ENCODE measurements at places on chromosomes 11 and 22.
A peak's percentile ranks its signal among the peaks of the same experiment; 100 is the strongest.

DNA sequence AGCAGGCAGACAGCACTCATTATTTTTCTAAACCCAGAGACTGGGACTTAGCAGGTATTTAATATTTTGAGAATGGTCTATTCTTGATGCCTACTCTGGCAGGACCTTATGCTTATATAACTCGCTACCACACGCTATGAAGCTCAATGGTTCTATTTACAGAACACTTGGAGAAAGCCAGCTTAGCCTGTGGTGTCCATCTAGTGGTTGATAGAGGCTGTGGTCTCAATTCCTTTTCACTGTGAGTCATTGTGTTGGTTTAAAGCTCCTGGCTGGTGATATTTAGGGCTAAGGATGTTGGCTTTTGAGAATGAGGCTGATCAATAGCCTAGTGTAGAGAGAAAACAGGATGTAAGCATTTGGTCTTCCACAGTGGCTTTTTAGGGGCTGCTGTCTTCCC is 206.4 kb downstream of the DBX1 start:
- no peak for DNase-seq

- no peak for DNase-seq
These were observed 3.7 kb downstream of the OMP start for GRCh38 chr11:77106321-77106720.

- DNase-seq, result no peak
These were observed 110.3 kb downstream of the ARHGAP20 start for GRCh38 chr11:110601936-110602335.

GRCh38 chr11:27909386-27909785 is 198.6 kb downstream of the KIF18A start:
- DNase-seq, result no peak

- no peak for DNase-seq
These were observed 10.5 kb downstream of the TOLLIP start for GRCh38 chr11:1298695-1299492.

DNA sequence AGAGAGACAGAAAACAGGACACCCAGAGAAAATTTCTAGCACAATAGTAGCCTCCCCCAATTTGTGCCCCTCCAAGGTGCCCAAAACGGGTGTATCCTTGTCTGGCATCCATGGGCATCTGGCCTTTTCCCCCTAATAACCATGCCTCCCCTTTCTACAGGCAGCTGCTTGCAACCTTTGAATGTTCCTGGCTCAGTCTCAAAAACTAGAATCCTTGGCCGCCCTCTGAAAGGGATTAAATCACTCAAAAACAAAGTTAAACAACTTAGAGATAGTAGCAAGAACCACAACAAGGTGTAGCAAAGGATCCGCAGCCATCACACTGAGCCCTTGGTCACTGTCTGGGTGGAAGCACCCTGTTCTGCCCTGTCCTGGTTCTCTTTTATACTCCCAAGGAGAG is 105.6 kb downstream of the MN1 start:
- DNase-seq, result no peak

- no peak for DNase-seq
These were observed 35.5 kb downstream of the BBOX1 start for GRCh38 chr11:27076121-27076589.

DNA sequence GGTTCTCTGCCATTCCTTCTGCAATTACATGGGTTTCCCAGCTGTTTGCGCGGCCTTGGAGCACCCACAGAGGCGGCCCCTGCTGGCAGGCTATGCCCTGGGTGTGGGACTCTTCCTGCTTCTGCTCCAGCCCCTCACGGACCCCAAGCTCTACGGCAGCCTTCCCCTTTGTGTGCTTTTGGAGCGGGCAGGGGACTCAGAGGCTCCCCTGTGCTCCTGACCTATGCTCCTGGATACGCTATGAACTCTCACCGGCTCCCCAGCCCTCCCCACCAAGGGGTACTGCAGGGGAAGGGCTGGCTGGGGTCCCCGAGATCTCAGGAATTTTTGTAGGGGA is 2.6 kb downstream of the RCE1 start:
- DNase-seq, result no peak

DNA sequence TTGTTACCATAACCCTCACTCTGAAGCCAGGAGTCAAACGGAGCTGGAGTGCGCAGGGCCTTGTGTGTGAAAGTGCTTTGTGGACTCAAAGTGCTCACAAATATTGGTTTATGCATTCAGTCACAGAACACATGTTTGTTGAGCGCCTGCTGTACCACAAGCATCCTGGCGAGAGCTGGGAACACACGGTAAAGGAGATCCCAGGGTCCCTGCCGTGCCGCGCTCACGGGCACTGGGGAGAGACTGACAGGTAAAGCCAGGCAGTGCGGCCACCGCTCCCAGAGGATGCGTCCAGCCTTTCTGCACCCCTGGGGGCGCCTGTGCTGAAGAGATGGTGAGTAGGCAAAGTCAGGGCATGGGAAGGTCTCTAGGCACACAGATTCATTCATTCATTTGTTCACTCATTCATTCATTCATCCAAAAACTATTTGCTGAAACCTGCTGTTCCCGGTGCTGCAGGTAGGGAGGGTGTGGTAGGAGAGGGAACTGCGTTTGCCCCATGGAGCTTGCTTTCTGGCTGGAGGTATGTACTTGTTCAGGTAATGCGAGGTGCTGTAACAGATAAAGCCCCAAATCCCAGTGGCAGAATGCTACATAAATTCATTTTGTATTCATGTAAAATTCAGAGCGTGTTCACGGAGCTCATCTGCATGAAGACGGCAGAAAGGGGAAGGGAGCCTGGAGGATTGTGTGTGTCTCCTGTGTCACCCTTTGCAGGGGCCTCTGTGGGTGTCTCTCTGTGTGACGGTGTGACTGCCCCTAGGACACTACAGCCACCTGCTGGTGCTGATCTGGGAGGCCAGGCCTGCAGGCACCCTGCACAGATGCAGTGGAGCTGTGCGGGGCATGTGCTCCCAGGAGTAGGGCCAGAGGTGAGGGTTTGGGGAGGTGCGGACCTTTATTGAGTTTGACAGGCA is 167.0 kb upstream of the B3GAT1 start:
- no peak for DNase-seq

DNA sequence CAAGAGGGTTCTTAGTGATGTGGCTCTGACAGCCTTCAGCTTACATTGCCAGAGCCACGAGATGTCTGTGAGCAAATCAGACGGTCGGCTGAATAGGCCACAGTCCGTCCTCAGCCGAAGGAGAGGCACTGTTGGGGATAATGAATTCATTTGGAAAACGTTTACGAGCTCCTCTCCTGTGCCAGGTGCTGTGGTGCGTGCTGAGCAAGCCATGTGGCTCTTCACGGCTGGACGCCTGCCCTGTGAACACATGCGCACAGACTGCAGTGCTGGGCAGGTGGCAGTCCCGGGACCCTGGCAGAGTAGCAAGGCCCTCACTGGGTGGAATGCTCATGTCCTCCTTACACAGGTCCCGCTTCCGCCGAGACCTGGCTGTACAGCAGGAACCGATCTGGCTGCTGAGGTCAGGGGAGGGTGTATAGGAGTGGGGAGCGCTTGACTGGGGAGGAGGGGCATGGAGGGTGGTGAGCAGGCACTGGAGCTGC is 6.8 kb downstream of the TBC1D22A start:
- DNase-seq, result no peak

DNA sequence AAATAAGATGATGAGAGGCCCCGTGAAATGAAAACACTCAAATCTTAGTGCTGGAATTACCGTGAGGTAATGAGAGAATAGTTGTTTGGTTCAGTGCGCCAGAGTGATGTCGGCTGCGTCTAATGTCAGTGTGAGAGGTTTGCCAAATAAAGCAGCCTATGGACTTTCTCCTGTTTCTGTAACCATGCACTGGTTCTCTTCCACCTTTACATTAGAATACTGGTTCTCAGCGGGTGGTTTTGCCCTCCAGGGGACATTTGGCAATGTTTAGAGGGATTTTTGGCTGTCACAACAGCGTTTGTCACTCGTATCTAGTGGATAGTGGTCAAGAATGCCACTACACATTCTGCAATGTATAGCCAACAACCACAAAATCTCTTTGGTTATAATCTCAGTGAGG is 1.1 kb downstream of the OOSP4B start:
- DNase-seq, result no peak

GRCh38 chr22:16387088-16387487 is 205.5 kb downstream of the CCT8L2 start:
- DNase-seq, result no peak

DNA sequence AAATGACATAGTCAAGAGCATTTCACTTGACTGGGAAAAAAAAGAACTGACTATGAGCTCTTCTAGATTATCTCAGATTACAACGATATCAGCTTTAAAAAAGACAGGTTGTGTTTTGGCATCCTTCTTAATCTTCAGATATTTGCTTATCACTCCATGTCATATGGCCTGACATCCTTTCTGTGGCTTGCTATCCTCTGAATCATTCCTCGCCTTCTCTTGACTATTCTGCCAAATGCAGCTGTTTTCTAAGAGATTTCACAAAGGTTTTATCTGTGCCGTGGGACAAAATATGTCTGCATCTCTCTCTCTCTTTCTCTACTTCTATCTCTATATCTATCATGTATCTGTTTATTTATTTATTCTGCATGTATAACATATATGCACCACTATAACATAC is 746.1 kb downstream of the CNTN5 start:
- DNase-seq, result no peak

DNA sequence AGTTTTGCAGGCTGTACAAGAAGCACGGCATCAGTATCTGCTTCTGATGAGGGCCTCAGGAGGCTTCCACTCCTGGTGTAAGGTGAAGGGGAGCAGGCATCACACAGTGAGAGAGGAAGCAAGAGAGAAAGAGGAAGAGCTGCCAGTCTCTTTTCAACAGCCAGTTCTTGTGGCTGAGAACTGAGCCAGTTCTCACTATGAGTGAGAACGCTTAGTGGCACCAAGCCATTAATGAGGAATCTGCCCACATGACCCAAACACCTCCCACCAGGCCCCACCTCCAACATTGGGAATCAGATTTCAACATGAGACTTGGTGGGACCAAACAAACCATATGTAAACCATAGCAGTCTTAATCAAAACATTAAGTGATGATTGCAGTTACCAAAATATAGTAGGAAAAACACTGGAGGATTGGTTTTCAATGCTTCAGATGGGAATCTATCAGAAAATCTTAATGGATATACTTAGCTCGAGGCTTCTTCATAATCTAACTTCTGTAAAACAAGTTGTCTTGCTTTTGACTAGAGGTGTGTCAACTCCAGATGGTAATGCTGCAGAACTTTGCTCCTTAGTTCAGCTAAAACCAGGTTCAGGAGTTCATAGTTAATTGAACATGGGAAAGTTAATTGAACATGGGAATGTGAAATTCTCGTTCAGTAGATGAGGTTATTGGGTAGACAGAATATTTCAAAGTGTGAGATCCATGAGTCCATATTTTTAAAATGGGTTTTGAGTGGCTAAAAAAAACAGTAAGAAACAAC is 12.2 kb downstream of the FAR1 start:
- DNase-seq, result no peak

DNA sequence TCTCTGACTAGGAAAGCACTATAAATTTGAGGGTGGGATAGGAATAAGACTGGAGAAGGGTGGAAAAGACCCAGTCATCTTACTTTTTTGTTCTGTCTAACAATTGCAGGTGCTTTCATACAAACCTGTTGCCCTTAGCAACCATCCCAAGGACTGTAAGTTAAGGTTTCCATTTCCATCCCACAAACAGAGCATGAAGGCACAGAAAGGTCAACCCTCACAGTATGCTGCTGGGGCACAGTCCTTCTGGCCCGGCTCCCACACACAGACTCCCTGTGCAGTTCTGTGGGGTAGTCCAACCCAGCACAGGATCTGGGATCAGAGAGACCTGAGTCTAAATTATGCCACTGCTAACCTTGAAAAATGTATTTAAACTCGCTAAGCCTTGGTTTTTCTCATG is 38.4 kb upstream of the ETS1 start:
- DNase-seq, result no peak

DNA sequence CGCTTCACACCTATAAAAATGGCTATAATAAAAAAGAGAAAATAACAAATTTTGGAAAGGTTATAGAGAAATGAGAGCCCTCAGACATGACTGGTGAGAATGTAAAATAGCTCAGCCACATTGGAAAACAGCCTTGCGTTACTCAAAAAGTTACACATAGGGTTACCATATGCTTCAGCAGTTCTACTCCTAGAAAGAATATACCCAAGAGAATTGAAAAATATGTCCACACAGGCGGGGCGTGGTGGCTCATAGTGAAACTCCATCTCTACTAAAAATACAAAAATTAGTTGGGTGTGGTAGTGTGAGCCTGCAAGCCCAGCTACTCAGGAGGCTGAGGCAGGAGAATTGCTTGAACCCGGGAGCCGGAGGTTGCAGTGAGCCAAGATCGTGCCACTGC is 7.6 kb upstream of the JHY start:
- no peak for DNase-seq

GRCh38 chr11:68528630-68529029 is 68.1 kb downstream of the PPP6R3 start:
- no peak for DNase-seq

- DNase-seq, result peak; percentile 70
These were observed 3.4 kb downstream of the CCDC89 start for GRCh38 chr11:85682330-85683305.

DNA sequence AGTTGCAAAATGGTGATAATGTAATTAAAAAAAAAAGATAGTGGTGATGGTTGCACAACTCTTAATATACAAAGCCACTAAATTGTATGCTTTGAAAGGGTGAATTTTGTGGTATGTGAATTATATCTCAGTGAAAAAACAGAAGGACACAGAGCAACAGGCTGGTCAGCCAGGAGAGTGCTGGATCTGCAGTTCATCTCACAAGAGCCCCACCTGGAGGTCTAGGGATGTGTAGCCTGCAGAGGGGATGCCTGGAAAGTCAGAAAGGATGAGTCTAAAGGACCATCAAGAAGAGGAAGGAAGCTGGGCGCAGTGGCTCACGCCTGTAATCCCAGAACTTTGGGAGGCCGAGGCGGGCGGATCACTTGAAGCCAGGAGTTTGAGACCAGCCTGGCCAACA is 9.0 kb downstream of the POLR3H start:
- DNase-seq, result no peak

DNA sequence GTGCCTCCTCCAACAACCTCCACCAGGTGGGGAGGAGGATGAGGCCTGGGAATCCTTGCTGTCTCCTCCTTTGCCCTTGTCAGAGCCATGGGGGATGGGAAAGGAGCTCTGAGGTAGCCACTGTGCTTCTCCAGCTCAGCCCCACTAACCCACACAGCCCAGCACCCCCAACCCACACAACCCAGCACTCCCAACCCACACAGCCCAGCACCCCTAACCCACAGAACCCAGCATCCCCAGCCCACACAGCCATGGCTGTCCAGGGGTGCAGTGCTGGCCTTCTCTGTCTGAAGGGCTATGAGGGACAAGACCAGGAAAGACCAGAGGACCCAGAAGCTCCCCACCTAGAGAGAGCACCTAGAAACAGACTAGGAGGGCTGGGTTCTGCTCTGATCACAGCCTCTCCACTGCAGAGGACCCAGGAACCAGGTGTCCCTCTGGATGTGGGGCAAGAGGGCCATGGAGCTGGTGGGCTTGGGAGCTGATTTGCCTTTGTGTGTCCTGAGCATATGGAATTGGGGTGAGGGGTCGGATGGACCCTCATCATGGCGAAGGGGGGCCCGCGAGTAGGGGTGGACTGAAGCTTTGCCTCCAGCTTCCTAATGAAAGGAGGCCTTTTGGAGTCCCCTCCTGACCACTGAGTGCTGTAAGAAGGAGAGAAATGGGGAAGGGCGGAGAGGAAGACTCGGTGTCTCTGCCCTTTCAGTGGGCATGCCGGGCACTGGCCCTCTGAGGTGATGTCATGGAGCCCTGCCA is 117.6 kb upstream of the THY1 start:
- no peak for DNase-seq
